ENCODE measurements at places on chromosomes 12 and 14. TPM values are rescaled to one million over a fixed set of nuclear protein-coding genes. Genes with fewer than 3 reads are reported as not detected.

Gene C12orf54
- total RNA-seq = not detected

Gene SERPINA4
- not detected for total RNA-seq

Gene TAS2R20
- 5.5 TPM for total RNA-seq

Gene CACNA2D4
- 0.97 TPM for total RNA-seq

Gene TSPAN8
- total RNA-seq = 0.43 TPM

Gene CEBPE
- total RNA-seq = not detected

Gene ITGA7
- 1.3 TPM for total RNA-seq

Gene C12orf42
- total RNA-seq = not detected

Gene NKX2-1
- total RNA-seq = not detected

Gene CISTR
- total RNA-seq = not detected

Gene GPR135
- total RNA-seq = 6.5 TPM

Gene IFNG-AS1
- not detected for total RNA-seq

Gene GLT8D2
- total RNA-seq = 55.1 TPM

Gene PTCSC3
- not detected for total RNA-seq

Gene GYS2
- total RNA-seq = not detected

Gene MORN3
- 0.32 TPM for total RNA-seq

Gene ALDH2
- 6.8 TPM for total RNA-seq

Gene KCNA5
- not detected for total RNA-seq

Gene BCL7A
- 3.9 TPM for total RNA-seq

Gene RAD9B
- total RNA-seq = 1.3 TPM

Measured in fibroblast of villous mesenchyme (primary cell).